ENCODE measurements at places on chromosomes 11 and 22.
A peak's percentile ranks its signal among the peaks of the same experiment; 100 is the strongest.

GRCh38 chr11:86460461-86461385, 86.0 kb downstream of the CCDC81 start:
- no peak for DNase-seq

- no peak for DNase-seq
Observed at GRCh38 chr22:25496396-25497064, 67.9 kb upstream of the GRK3 start.

GRCh38 chr11:73140213-73141030, 1.7 kb downstream of the FCHSD2 start:
- peak; percentile 29 for DNase-seq

GRCh38 chr11:100188137-100188783, 498.8 kb upstream of the ARHGAP42 start:
- DNase-seq = no peak

DNA sequence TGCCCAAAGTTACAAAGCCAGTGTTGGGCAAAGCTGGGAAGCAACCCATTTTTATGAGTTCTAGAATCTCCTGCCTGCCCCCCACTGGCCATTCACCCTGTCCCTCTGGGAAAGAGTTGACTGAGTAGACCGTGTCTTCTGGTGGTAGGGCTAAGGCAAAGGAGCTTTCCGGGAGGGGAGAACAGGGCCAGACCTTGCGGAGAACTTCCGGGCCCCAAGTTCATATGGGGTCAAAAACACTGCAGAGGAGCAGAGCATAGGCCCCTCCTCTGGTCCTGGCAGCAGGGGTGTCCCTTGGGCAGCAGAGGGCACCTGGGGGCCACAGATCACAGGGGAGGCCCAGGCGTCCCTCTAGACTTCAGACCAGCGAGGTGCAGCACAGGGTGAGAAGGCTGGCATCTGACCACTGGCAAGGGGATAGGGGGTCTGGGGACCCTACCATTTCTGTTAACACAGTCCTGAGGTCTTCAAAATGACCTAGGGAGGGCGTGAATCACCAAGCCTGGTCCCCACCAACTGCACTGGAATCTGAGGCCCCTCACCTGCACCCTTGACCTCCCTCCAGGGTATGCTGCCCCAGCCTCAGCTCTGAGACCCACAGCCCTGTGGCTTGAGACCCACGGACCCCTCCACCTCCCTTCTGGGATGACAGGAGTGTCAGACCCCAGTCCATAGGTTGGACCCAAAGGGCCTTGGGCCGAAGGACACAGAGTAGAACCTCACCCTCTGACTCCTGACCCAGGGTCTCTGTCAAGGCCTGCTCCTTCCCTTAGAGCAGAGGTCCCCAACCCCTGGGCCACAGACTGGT, 1.3 kb upstream of the ARAP1 start:
- no peak for DNase-seq
